Activated CD4-positive, alpha-beta T cell treated with anti-CD3 and anti-CD28 coated beads, Interleukin-2, amount 50 U/mL, for 24 hours (primary cell): ENCODE measurements at places on chromosomes 16 and 17.

GRCh38 chr17:42709561-42709960 lies 27.2 kb downstream of the CNTNAP1 start:
- DNase-seq = no peak

DNA sequence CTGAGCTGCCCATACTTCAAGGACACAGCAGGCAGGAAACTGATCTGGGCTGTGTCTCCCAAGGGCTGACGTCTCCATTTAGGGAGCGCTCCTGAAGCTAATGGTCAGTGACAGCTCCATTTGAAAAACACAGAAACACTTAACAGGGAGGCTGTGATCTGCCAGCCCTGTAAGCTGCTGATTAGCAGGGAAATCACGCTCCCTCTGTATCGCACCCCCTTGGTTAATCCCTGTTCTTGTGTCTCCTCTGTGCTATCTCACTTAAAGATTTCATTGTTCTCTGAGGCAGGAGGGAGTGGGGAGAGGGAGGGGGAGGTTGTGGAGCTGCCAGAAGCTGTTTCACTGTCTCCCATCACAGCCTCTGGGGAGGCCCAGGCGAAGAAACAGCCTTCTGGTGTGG lies 47.4 kb upstream of the CACNG3 start:
- no peak for DNase-seq

DNA sequence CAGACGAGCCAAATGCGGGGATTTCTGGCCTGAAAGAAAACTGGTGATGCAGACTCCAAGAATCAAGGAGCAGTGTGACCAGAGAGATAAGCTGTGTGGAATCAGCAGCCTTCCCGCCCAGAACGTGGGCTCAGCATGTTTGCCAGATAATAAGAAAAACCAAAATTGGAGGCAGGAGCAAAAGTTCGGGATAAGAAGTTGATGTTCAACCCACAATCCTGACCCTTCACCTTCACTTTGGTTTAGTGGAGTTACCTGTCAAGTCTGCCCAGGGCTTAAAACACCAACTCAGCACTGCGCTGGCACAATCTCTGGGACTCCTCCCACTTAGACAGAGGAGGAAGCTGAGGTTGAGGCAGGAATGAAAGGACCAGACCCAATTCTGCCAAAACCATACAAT lies 3.1 kb downstream of the SLC43A2 start:
- no peak for DNase-seq

- DNase-seq = no peak
Measured at GRCh38 chr17:79990051-79990592, 45.5 kb downstream of the TBC1D16 start.

DNA sequence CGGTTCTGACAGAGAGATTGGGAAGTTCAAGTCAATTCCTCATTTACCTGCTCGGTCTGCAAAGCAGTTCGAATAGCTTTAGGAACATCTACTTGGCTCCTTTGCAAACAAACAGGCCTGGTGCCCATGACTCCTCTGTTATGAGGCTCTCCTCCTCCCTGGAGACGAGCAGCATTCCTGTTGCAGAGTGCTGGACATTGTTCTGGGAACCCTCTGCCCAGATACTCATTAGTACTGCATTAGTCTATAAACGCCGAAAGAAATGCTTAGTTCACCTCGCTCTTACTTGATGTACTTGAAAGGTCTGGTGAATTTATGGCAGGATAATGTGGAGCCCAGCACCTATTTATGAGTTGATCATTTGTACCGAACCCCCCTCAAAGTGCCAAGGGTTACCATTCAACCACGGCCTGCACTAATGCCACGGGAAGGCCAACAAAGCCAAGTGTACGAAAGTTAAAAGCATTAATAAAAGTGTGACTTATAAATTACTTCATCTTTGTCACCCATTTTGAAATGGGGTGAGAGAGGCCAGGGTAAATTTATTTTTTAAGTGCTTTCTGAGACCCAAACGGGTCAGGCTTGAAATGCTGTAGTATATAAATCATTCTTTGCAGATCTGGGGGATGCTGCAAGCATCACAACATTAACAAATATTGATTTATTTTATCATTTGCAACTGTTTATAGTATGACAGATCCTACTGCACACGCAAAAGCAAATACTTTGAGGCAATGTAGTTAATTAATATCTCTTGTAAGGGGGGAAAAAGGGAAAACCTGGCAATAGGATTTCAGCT lies 478.9 kb upstream of the PSMD7 start:
- no peak for DNase-seq

DNA sequence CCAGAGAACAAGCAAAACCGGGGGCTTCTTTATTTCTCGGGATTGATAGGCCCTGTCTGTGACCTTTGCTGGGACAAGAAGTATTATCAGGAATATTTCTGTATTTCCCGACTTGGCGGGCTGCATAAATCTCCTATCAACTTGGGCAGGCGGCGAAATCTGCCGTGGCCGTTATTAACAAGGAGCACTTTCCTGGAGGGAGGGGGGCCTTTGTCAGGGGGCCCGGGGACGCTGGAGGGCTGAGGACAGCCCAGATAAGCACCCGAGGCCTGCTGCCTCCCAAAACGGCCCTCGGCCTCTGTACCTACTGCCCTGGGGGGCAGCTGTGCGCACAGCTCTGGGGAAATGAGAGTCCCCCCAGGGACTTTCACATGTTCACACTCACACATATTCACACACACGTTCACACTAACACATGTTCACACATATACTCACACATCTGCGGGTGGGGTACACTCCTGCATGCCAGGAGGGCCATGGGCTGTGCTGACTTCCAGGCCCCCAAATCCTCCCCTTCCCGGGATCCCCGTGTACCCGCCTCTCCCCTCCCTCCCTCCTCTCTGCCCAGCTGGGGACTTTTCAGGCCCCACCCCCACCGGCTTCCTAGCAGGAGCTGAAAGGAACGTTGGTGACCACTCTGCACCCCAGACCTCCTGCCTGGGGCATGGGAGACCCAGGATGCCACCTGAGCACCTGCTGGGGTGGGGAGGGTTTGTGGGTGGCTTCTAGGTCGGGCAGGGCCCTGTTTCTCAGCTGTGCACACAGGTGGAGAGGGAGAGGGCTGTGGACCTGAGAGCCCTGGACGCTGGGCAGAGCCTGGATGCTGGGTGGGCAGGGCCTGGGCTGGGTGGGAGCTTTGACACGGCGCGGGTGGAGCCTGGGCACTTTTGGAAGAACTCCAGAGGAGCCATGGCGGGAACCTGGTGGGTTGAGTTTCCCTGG lies 24.3 kb upstream of the GSE1 start:
- no peak for DNase-seq

DNA sequence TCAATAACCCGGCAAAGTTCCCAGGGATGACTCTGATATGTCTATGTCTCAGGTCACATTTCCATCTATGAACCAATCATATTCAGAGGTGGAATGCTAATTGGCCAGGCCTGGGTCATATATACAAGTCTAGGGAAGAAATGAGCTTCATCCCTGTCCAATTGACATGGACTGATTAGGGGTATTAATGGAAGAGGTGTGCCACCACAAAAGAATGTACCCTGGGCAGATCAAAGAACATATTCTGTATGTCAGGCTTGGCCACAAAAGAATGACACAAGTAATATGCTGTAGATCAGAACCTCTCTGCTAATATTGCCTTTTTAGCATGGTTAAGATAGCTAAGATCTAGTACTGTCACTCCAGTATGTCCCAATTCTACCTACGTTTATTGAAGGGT lies 6.7 kb downstream of the SLC35G3 start:
- DNase-seq = no peak

- no peak for DNase-seq
Measured at GRCh38 chr17:34725725-34726124, 146.3 kb downstream of the TMEM132E start.

DNA sequence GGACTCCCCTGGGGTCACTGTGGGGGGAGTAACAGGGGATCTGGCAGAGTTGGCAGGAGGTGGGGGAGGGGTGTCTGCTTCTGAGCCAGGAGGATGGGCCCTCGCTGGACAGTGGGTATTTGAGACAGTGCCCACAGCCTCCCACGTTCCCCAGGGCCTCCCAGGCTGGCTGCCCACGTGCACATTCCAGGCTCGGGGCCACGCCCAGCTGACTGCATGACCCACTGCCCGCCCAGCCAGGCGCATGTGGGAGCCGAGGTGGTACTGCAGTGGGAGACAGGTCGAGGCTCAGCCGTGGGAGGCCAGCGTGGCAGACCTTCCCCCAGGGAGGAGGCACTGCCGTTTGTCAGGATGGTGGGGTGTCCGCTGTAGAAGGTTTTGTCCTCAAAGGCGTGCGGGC lies 38.8 kb downstream of the BAHCC1 start:
- no peak for DNase-seq

DNA sequence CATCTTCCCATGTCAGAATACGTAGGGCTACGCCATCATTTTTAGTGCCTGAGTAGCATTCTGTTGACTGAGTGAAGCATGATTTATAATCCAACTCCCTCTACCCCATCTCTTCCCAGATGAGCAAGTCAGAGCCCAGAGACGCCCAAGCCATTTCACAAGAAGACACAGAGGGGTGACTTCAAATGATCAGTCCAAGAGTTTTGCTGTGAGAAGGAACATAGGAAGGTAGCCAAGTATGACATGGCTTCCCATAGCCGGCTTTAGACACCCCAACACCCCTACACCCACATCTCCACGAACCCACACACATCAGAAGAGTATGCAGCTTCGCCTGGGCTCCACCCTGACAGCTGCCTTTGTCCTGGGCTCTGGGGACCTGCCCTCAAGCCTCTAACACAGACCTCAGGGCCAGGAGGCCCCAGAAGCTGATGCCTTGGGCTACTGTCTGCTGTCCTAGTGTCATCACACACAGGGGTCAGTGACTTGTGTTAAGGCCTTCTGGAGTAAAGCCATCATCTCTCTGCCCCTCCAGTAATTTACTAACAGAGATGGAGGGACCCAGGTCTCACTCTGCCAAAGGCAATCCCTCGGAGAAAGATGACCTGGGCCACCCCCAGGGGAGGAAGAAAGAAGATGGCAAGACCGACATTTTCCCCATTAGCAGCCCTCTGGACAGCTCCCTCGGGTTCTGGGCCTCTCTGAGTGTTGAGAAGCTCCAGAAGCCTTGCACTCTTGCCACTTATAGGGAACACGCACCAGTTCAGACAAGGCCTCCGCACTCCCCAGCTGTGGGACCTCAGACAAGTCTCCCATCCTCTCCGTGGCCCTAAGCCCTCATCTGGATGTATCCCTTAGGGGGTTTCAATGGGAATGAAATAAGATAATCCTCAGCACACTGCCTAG lies 38.7 kb upstream of the MRPS23 start:
- no peak for DNase-seq

- DNase-seq = no peak
Measured at GRCh38 chr17:14058051-14058450, 11.3 kb upstream of the COX10 start.

GRCh38 chr17:2911755-2912111 lies 115.5 kb downstream of the RAP1GAP2 start:
- DNase-seq = no peak

DNA sequence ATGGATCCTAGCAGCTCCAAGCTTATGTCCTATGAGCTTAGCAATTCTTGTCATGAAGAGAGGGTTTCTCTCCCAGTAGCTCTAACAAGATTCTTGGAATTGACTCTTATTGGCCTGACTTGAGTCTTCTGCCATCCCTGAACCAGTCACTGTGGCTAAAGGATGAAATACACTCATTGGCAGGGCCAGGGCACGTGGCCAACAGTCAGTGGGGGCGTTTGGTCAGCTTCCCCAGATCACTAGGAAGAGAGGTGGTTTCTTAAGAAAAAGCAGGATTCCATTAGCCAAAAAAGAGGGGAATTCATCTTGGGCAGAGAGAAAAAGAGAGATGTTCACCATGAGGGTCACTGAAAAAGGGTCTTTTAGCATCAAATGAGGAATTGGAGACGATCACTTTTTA lies 363.2 kb downstream of the SNX29 start:
- no peak for DNase-seq

DNA sequence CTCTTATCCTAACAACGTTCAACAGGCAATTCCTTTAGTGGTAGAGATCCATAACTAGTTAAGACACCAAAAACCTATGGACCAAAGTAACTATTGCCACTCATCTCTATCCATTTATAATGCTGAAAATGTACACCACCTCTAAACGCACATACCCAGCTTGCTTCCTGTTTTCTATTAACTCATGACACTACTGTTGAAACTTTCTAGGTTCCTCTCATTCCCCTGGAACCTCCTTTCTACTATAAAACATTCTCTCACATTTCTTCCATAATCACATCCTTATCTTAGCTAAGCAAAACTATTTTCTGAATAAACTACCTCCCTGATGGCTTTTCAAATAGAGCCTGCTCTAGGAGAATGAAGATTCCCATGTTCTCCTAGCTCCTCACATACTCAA lies 42.9 kb upstream of the KSR1 start:
- DNase-seq = no peak

DNA sequence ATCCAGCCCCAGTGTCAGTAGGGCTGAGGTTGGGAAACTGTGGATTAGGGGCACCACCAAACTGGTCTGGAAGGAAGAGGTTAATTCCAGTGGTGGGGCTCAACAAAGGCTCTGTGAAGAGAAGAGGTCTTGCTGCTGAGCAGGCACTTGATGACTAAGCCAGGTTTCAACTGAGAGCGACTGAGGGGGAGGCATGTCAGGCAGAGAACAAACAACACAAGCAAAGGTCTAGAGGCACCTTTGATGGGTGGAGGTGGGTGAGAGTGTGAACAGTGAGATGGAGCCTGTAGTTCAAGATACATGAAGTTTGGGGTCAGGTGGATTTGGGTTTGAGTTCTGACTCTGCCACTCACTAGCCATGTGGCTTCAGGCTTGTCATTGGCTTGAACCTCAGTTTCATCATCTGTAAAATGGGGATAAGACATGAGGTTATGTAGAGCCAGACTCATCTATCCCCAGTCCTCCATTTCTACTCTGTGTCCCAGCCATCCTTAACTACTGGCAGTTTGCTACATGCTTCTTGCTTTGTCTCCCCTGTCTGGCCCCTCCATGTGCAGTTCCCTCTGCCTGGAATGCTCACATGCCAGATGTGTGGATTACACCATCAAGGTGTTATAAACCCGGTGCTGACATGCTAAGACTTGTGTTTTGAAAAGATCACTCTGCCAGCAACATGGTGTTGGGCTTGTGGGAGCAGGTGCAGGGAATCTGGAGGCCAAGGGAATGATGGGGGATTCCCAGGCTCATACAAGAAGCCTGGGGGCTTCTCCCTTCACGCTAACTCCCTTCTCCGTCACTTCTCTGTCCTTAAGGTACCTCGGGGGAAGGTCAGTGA lies 3.0 kb upstream of the RMI2 start:
- no peak for DNase-seq

GRCh38 chr17:50363217-50364060 lies 9.5 kb downstream of the MRPL27 start:
- no peak for DNase-seq
